Stimulated activated CD4-positive, alpha-beta T cell treated with anti-CD3 and anti-CD28 coated beads, Interleukin-1b, Interleukin-23, amount 100 ng/mL, for 1 hour (primary cell): ENCODE measurements at places on chromosomes 16 and 17.

DNA sequence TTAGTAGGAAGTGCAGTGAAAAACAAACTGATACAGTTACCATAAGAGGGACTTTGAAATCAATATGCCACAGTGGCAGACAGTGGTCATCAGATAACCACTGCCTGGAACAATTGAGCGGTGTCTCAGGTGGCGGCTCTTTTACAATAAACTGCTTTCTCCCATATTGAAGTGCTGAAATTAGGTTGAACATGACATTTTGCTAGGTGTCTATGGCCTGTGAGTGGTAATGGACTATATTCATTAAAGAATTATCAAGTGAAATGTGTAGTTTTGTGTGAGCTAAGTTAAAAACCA is 214.7 kb downstream of the RPTOR start:
- no peak for DNase-seq

DNA sequence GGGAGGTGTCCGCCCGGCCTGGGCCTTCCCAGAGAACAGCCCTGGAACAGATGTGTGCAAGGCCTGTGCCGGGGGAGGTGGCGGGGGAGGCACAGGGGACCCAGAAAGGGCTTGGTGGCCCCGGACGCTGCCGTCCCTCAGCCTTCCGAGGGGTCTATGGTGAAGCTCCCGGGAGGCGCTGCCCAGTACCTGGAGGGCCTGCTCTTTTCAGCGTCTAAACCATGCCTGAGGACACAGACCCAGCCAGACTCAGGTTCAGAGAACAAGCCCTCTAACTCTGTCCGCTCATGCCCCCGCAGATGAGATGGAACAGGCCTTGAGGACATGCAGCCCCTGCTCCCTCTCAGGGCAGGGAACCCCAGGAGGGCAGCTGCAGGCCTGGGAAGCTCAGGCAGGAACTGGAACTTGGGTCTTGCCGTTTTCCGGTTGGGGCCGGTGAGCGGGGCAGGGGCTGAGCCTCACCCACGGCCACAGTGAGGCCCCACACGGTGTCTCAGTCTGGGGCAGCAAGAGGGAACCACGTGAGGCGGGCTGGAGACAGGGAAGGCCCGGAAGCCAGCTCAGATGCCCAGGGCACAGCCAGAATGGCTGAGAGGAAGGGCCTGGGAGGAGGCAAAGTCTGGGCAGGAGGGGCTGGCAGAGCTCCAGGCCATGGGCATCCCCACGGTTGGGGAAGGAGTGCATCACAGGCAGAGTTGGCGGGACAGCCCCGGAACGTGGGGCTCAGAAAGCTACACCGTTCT is 12.5 kb downstream of the SLC16A3 start:
- DNase-seq: no peak

DNA sequence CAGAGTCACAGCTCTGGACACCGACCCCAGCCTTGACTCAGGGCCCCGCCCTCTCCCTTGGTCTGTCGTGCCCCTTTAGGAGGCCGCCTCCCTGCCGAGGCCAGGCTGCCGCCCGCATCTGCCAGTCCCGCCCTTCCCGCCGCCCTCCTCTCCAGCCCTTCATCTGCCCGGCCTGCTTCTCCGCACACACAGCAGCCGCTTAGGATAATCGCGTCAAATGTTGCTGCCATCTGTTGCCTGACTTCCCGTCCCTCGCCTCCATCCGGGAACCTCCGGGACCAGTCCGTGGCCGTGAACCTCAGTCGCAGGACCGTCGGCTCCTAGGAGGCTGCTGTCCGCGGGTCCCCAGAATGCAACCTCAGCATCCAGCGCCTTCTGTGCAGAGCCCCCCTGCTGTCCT is 11.9 kb downstream of the GSE1 start:
- no peak for DNase-seq

DNA sequence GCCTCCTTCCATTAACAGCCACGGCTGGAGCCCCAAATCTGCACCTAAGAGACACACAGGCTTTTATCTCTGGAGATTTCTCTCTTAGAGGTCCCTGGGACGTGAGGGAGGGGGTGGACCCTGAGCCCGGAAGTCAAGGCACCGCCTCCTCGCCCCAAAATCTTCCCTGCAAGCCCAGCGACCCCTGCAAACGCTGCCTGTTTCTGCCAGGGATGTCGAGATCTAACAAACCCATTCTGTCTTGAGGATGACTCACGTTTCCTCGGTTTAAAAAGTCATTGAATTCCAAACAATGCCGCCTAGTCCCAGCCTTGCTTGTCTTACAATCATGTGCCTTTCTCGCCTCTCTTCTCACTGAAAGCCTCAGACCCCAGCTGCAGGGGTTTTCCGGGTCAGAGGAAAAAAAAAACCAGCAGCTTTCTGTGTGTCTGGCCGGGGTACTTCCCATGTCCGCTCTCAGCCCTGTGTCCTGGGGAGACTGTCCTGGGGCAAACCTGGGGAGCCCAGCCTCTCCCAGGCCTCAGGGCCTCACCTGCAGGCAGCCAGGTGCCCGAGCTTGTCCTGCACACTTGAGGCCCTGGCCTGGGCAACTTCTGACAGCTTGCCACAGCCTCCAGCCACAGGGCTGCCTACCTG is 15.4 kb downstream of the ARL2BP start:
- DNase-seq: no peak

DNA sequence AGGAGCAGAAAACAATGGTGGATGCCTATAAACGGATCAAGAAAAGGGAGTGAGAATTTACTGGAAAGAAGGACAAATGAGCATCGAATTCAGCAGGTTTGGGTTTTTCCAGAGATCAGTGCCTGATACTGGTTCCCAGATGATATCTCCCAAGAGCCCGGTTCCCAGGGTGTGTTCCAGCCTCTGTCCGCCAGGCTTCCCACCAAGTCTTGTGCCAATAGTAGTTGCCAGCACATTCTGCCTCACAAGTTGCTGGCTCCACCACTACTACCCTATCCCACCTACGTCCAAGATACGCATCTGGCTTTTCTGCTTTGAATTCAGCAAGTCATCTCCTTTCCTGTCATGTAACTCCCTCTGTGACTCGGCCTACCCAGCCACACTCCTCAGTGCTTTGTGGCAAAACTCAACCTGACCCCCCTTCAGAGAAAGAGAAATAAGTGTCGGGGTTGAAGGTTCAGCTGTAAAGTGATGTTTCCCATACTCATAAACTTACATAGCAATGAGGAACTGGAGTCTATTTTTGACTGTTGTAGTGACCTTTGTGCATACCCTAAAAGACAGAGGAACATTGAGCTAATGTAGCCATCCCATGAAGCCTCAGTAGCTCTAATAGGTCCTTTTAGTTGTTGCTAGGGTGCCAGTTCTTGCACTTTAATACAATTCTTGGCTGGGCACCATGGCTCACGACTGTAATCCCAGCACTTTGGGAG is 277.0 kb downstream of the IRX3 start:
- DNase-seq: no peak

DNA sequence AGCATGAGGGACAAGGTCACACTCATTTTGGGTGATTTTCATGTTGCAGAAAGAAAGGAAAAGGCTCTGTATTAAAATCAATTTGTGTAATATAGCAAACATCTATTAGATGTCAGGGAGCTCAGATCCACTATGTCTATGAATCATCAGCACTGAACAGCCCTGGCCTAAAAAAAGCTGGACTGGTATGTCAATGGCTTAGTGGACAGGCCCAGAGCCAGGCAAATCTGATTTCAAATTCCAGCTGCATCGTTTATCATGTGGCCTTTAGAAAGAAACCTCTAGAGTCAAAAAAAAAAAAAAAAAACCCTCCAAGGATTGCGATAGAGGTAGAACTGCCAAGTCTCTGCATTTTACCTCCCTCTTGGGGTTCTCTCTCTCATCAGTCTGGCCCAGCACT is 5.4 kb downstream of the GAS7 start:
- no peak for DNase-seq

GRCh38 chr16:5019775-5020174 is 14.0 kb downstream of the NAGPA start:
- no peak for DNase-seq

GRCh38 chr16:86037999-86038925 is 139.3 kb downstream of the IRF8 start:
- DNase-seq: no peak

GRCh38 chr17:10226930-10227695 is 28.7 kb upstream of the GAS7 start:
- DNase-seq: peak; percentile 15

DNA sequence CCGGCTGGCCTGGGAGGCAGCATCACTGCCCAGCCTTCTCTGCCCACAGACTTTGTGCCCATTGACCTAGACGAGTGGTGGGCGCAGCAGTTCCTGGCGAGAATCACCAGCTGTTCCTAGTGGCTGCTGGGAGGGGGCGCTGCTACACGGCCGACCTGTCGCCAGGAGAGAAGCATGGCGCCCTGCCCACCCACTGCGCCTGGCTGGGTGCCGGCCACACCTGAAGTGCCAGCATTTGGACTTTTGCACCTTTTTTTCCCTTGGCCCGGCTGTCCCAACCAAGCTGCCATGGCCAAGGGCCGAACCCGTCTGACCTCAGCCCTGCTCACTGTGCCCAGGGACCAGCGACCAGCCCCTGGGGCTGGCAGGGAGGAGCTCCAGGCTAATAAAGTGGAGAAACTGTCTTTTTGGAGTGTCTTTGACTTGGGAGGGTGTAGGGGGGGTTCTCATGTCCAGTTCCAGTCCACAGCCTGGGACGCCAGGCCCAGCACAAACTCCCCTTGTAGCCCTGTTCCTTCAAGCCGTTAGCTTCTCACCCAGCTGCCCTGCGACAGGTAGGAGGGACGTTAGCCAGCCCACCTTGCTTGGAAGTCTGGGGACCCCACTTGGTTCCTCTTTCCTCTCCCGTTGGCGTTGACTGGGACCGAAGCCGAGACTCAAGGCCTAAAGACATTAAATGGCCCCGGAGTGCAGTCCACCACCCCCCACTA is 939 bp upstream of the WDR90 start:
- no peak for DNase-seq

DNA sequence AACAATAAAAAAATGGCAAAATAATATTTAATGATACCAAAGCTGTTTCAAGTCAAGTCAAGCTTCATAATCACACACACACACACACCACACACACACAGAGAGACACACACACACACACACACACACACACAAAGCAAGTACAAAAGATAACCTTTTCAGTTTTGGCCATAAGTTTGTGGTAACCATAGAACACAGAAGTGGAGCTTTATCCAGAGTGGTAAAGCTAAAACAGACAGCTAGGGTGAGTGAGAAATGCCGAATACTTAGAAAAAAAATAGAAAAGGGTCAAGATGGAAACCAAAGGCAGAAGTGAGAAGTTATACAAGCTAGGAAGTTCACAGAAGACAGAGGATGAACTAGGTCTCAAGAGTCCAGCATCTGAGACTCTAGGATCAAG is 79.0 kb downstream of the HS3ST3A1 start:
- no peak for DNase-seq

DNA sequence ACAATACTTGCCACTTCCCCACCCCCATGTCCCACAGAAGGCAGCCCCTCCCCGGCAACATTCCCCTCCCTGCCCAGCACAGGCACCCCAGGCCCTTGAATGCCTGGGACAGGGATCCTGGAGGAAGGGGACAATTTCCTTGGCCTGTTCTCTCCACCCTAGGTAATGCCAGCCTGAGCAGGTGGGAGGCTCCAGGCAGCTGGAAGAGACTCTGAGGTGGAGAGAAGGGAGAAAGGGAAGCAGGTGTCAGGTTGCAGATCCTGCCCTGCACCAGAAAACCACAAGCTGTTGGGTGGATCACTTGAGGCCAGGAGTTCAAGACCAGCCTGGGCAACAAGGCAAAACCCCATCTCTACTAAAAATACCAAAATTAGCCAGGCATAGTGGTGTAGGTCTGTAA is 8.9 kb downstream of the MPP2 start:
- DNase-seq: no peak

DNA sequence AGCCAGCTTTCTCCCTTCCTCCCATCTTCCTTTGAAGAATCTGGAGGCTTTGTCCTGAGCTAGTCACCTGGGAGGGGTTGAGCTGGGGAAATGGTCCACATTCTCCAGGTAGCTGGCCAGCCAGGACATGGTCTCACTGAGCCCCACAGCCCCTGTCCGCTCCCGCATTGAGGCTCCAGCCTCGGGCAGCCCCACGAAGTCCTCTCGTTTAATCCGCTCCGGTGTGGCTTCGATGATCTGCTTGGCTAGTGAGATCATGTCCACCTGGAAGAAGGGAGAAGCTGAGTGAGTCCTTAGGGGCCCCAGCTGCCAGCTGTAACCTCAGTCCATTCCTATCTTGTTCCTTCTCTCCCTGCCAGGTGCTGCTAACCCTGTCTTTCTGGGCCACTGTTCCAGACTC is 2.7 kb upstream of the SPAG7 start:
- DNase-seq: no peak

DNA sequence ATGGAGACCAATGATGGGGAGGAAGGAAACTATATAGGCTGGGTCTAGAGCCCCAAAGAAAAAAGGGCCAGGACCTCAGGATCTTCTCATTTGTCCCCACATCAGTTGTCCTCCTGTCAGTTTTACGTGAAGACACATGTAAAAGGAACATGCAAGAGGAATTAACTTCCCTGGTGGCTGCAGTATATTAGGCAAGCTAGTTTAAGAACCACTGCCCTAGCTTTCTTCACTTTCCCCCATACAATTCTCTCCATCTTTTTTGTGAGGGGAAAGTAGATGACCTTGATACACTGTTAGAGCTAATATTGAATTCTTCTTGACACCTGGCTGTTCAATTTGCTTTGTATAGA is 2.3 kb downstream of the MAP3K3 start:
- no peak for DNase-seq

DNA sequence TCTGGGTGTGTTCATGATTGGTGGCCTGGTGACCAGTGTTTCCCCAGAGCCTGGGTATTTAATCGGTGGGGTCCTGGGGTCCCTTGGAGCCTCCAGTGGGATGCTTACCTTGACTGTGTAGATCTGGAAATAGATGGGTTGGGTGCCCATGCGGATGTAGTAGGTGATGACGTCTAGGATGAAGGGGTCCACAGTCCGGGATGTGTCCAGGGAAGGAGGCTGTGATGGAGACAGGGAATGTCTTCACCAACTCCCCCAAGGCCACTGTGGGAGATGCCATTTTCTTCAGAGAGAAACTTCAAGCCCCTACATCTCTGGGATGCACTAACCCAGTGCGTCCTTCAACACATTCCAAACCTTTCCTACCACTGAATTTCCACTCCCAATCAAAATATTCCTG is 24.1 kb upstream of the MFSD6L start:
- no peak for DNase-seq

- no peak for DNase-seq
These were observed 36.8 kb downstream of the ATP2C2 start for GRCh38 chr16:84404936-84405639.
